Hematopoietic multipotent progenitor cell treated with erythropoietin and hydrocortisone succinate and interleukin-3 and kit ligand, for 4 days (in vitro differentiated cells): ENCODE measurements at places on chromosomes 13 and 19.
A peak's percentile ranks its signal among the peaks of the same experiment; 100 is the strongest.

DNA sequence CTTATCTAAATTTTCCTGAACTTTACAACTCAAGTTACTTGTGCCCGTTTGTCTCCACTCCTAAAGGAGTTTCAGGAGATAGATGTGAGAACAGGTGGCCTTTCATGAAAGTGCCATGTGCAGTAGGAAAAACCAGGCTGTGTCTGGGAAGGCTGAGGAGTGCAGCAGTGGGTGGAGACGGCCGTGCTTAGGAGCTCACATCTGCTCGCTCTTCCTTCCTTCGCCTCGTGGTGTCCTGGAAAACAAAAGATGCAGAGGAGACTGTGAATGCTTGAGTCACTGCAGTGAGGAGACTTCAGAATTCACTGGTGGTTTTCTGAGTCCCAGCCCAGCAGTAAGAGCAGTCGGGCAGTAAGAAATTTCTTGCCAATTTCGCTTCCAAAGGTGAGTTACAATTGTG, 138.4 kb upstream of the RNF113B start:
- no peak for DNase-seq

DNA sequence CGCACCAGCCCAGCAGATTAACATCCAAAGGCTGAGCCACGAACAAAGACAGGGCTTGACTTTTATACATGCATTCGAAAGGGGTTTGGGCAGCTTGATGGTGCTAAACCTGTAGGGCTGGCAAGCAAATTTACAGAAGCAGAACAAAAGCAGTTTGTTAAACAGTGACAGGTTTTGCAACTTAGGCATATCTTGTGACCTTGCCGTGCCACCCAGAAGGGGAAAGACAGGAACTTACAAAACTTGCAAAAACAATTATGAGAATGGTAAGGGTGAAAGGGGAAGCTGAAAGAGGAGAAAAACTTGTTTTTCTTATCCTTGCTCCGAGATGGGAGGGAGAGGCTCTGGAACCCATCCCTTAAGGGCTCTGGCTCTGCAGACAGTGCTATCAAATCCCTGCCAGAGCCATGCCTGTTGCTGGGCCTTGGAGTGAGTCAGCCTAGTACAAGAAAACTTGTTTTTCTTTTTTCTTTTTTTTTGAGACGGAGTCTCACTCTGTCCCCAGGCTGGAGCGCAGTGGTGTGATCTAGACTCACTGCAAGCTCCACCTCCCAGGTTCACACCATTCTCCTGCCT, 1325.2 kb upstream of the PRR20A start:
- peak; percentile 13 for DNase-seq

DNA sequence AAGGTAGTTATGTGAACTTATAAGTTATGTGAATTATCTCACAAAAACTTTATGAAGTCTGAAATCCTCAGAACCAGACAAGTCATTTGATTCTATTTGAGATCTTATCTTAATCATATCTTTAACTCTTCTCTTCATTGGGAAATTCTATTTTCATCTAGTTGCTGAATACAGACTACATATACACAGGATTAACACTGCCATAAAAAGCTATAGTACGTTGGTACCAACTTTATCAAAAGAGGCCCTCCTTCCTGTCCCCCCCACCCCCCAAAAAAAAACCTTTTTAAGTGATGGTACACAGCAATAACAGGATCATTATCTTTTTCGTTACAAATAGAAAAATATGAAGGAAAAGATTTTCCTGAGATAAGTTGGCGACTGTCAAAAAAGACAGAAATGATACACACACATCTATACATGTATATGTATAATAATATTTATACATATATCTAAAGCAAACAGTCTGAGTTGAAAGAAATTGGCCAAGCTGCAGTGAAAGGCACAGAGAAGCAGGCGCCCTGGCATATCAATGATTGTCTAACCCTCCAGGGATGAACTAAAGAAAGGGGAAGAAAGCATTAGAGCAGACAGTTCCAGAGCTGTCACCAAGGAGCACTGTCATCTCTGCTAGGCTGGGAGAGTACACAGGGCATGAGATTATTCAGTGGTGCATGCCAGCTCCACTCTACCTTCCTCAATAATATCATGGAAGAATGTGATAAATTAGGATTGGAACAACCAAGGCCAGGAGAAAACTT, 116.7 kb downstream of the KLF12 start:
- peak; percentile 12 for DNase-seq

DNA sequence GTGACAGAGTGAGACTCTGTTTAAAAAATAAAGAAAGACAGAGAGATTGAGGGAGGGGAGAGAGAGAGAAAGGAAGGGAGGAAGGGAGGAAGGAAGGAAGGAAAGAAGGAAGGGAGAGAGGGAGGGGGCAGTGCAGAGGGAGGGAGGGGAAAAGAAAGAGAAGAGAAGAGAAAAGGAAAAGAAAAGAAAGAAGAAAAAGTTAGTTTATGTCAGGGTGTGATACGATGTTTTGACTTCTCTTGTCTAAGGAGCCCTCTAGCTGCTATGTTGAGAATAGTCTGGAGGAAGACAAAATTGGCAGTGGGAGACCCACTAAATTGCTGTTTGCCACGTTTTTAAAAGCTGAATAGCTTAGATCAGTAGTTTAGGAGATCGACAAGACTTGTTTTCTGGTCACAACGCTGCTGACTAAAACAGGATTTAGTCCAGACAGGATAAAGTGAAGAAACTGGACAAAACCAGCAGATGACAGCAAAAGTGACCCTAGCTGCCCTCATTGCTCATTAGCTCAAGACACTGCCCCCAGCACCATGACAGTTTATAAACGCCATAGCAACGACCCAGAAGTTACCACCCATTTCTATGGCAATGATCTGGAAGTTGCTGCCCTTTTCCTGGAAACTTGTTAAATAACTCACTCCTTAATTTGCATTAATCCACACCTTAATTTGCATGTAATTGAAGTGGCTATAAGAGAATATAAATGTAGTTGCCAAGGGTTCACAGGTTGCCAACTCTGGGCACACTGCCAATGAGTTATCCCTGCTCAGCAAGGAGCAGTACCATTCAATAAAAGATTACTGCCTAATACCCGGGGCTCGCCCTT, 11.1 kb downstream of the TEX101 start:
- peak; percentile 68 for DNase-seq

GRCh38 chr13:86445672-86446071, 646.5 kb upstream of the SLITRK6 start:
- no peak for DNase-seq
